ENCODE measurements at places on chromosomes 7 and 10.

DNA sequence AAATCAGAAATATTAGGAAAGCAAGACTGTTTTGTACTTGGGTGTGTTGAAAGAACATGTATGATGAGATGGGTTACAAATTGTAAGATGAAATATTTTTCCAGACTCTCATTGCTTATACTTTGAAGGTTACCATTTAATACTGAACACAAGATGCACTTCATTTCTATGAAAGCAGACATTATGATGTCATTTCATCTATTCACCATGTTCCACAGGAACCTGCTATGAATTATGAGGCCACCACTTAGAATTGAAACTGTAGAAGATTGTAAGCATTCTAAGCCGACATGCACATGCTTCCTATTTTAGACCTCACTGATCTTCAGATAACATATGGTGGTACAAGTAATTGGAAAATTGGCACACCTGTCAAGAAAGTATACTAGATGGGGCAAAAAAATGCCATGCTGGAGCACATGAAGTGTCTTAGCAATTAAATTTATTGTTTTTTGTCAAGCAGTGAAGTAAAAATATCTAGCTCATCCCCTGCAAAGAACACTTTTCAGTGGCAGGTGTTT lies 195.0 kb downstream of the PHF14 start:
- DNase-seq, result no peak

- DNase-seq, result no peak
Measured at GRCh38 chr7:79464051-79464450, 10.6 kb upstream of the MAGI2 start.

DNA sequence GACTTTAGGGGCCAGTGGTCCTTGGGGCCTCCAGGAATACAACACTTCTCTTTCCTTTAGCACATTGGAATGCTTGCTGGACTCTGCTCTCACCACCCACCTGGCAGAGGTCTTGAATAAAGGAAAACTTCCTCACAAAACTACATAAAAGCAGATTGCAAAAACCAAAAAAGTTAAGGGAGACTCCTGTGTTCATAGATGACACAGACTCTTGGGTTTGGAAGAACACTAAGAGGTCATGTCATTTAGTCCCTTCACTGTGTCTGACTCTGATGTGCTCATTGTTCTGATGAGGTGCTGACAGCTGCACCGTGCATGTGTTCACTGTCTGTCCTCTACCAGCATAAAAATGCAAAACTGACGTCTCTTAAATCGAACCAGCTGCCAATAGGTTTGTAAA lies 11.4 kb downstream of the BLNK start:
- no peak for DNase-seq

- DNase-seq, result no peak
Measured at GRCh38 chr7:39005036-39005435, 27.3 kb downstream of the POU6F2 start.
